ENCODE measurements at places on chromosomes 7 and 10.

DNA sequence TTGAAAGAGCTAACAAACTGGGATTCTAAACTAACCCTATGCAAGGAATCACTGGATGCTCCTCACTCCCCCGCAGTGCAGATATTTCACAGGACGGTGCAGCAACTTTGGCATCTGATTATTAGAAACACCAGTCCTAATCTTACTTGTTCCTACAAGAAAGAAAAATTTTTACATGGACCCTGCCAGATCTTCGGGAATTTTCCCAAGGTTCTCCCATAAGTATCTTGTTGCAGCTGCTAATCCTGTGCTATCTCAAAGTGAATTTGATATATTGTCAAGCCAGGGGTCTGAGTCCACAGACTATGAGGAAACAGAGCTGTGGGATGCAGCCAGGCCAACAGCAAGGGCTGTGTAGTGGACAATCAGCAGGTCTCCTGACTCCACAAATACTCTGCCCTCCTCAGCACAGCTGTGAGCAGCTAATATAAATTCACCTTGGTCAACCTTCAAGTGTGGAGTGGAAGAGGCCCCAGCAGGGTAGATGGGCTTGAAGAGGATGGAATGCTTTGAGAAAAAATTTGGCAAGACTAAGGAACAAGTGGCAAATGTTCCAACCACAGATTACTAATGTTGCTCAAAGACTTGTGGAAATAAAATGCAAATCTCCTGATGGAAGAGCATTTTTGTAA is 25.6 kb downstream of the VSTM4 start:
- DNase-seq: no peak

GRCh38 chr10:27504808-27505460 is 830 bp downstream of the RAB18 start:
- DNase-seq: no peak

DNA sequence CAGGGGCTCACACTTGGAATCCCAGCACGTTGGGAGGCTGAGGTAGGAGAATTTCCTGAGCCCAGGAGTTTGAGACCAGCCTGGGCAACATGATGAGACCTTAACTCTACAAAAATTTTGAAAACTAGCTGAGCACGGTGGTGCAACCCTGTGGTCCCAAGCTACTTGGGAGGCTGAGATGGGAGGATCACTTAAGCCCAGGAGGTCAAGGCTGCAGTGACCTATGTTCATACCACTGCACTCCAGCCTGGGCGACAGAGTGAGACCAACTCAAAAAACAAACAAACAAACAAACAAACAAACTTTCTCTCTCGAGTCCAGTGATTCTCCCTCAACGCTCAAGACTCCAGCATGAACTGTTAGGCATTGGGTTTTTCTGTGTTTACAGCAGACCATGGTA is 2.0 kb upstream of the TYSND1 start:
- no peak for DNase-seq

GRCh38 chr10:130751851-130752250 is 559.7 kb downstream of the TCERG1L start:
- DNase-seq: no peak

DNA sequence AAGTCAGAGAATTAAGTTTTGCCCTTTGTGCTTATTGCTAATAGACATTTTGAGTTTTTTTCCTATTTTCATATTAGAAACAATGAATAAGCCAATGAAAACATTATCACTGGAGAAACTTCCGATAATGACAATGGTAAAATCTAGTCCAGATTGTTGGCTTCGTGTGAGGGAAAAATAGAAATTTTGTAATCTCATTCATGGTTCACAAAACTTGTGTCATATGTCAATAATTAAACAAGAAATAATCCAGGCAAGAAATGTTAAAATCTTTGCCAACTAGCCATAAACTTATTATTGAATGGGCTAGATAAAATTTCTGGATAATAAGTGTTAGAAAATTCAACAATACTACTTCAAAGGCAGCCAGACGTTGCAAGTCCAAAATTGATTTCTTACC is 36.6 kb downstream of the RNLS start:
- no peak for DNase-seq

GRCh38 chr7:33882950-33883670 is 22.2 kb upstream of the BMPER start:
- no peak for DNase-seq

GRCh38 chr7:7862393-7862792 is 106.2 kb upstream of the GLCCI1 start:
- no peak for DNase-seq

GRCh38 chr10:58842860-58843376 is 330.2 kb downstream of the BICC1 start:
- DNase-seq: no peak

DNA sequence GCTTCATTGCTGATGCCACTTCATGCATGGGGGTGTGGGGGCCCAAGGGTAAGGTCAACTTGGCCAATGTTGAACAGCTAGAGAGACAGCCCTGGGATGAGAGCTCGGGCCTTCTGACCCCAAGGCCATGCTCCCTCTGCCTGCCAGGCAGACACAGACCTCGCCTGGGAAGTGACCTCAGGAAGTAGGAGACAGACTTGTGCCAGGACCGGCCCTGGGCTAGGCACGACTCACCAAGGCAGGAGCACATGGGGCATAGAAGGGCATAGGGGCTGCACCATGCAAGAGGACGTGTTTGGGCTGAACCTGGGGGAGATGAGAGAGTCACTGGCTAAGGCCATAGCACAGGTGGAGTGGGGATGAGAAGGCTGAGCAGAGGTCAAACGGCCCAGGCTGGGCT is 27.1 kb downstream of the ZCCHC24 start:
- DNase-seq: no peak

DNA sequence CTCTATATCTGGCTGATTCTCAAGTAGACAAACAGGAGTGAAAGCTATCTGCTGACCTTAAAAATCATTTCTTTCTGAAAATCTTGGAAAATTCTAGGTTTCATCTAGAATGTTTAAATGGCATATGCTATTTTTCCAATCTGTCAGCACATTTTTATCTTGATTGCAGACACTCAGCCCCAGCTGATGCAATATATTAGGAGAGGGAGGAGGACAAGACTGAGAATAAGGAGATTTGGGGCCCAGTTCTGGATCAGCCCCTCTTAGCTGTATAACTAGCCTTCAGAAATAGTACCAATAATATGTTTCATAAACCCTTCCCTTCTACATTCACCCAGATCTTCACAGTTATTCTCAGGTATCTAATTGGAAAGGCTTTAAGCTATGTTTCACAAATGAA is 131.2 kb downstream of the HDAC9 start:
- no peak for DNase-seq

DNA sequence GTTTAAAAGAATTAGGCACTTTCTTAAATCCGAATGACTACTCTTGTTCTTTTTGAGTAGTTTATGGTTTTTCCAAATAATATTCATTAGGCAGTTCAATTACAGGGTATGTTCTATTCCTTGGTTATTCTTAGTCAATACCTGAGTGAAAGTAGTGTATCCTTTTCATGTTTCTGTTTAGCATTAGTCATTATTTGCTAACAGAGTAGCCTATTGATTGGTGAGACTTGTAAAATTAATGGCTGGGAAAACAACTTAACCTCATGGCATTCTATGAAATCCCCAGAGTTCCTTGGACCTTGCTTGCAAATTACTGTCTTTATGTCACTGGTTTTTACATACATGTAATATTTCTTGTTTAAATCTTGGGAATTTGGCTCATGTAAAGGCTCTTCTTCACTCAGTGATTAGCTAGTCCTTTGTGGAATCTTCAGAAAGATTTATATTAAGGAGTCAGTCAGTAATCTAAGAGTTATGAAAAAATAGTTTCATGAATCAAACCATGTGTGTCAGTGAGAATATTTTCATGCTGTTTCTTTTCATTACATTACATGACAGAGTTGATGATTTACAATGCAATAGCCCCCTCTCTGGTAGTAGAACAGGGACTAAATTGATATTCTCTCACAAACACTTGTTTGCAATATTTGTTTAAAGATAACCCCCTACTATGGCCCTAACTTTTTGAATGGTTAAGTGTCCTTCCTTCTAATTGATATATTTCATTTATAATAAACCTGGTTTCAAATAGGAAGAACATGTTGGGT is 81.5 kb upstream of the LRRTM3 start:
- no peak for DNase-seq

GRCh38 chr7:141295367-141295895 is 221.6 kb downstream of the TMEM178B start:
- DNase-seq: no peak

DNA sequence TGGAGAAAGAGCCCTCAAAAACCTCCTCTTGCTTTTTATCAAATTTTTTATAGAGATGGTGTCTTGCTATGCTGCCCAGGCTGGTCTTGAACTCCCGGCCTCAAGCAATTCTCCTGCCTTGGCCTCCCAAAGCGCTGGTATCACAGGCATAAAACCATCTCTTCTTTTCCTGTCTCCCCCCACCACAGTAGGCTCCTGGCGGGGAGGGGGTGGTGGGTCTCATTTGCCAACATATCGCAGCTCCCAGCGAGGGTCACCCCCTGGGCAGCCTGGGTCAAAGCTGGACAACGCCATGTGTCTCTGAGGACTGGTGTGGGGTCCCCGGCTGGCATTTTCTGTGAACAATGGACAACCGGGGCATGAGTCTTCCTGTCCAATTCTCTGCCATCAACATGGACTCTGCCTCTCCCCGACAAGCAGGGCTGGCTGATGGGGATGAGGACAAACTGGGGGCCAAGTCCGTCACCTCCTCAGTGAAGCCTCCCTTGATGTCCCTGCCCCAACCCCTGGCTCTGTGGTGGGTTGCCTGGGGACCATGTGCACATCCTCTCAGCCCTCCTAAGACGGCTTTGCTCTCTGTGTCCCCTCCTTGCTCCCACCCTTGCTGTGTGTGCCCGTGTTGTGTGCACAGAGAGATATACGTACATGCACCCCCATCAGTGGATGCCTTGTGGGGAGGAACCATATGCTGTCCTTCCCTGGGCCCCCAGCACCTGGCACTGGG is 86.4 kb upstream of the GNA12 start:
- no peak for DNase-seq

DNA sequence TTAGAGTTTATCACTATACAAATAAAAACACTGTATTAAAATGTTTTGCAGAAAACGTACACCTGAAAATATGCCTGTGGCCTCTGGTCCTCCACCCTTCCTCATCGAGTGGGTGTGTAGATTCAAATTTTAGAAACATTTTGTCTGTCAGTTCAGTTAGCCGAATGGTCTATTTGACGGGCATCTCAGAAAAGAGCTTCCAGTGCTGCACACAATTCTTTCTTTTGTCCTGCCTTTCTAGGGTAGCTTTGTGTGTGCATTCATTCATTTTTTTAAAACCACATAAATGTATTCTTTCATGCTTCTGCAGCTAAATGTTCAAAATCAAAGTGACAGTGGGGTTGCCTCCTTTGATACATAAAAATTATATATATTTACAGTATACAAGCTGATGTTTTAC is 46.8 kb downstream of the GNAI1 start:
- DNase-seq: no peak

DNA sequence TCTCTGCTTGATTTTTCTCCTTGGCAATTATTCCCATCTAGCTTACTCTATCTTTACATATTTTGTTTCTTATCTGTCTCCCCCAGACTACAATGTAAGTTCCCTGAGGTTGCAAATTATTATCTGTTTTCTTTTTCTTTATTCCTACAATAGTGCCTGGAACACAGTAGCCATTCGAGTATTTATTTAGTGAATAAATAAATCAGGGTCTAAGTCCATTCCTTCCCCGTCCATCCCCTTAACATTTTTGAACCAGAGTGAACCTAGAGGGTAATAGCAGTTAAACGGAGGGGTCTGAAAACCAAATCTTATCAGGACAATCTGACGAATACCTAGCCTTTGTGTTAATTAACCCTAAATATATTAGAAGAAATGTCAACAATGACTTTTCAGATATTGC is 252.8 kb upstream of the YAE1 start:
- DNase-seq: no peak

DNA sequence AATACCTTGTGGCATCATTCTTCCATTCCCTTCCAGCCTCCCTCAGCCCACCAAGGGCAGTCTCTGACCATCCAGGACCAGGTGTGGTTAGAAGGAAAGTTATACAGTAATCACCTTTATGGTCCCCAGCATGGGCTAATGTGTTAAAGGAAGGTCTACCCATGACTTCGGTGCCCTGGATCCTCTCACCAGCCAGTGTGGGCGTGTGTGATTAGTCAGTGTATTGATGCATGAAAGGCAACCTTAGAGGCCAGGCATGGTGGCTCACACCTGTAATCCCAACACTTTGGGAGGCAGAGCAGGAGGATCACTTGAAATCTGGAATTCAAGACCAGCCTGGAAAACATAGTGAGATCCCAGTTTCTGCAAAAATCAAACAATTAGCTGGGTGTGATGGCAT is 88.9 kb downstream of the APBB1IP start:
- no peak for DNase-seq

DNA sequence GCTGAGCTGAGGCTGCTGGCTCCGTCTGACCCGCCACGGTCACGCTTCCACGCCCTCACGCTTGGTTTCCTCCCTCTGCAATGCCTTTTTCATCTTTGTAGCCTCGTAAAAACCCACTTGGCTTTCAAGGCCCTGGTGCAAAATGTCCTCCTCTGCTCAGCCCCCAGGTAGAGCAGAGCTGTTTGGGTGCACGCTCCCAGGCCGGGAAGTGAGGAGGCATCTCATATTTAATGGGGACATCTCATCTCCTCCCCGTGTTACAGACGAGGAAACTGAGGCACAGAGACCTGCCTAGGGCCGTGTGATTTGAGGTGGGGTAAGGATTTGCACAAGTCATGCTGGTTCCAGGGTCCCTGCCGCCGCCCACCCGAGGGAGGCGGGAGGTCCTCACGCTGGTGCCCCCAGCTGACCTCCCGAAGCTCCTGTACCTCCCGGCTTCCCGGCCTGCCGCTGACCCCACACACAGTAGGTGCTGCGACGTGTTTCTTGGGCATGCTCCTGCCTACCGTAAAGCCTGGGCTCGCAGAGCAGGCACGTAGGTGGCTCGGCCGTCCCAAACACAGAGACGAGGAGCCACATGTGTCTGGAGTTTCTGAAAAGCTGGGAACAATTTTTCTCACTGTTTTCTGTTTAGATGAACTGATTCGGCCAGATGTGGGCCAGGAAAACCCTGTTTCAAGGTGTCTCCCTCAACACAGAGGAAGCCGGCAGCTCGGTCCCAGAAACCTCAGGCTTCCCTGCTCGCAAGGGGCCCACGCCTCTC is 11.5 kb downstream of the FOXL3 start:
- no peak for DNase-seq

All from KBM-7 (cell line).